ENCODE measurements at places on chromosomes 3 and 15. TPM values are rescaled to one million over a fixed set of nuclear protein-coding genes. Genes with fewer than 3 reads are reported as not detected.

SLC28A1 gene
- total RNA-seq = not detected

SLC51A gene
- total RNA-seq = not detected

DNA sequence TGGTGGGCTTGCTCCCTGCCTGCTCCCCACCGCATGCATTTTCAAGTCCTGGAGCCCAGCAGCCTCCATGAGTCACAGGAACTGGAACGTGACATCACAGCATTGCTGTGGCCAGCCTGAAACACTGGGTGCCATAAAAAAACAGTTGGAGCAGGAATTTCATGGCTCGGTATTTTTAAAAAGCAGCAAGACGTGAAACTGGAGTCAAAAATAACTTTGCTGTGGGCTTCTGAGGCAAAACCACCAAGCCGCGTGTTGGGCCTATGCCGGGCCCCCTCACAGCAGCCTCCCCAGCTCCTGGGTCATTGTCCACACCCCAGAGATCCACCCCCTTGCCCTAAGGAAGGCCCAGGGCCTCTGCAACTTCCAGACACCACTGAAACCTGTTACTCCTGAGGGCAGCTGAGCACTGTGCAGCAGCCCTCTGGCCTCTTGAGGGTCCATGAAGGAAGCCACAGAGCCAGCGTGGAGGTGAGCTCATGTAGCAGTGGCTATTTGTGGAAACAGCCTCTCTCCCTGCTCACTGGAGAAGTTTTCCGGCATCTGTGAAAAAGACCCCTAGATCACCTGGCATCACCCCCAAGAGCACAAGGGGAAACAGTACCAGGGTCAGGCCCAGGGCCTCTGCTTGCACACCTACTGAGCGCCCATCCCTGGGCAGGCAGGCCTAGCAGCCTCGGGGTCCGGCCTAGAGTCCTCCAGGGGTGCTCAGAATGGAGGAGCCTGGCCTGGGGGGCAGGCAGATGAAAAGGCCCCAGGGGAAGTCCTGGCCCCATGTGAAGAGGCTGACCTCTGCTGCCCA lies 34.0 kb upstream of the DUSP7 start:
- no peak for DNase-seq

DNA sequence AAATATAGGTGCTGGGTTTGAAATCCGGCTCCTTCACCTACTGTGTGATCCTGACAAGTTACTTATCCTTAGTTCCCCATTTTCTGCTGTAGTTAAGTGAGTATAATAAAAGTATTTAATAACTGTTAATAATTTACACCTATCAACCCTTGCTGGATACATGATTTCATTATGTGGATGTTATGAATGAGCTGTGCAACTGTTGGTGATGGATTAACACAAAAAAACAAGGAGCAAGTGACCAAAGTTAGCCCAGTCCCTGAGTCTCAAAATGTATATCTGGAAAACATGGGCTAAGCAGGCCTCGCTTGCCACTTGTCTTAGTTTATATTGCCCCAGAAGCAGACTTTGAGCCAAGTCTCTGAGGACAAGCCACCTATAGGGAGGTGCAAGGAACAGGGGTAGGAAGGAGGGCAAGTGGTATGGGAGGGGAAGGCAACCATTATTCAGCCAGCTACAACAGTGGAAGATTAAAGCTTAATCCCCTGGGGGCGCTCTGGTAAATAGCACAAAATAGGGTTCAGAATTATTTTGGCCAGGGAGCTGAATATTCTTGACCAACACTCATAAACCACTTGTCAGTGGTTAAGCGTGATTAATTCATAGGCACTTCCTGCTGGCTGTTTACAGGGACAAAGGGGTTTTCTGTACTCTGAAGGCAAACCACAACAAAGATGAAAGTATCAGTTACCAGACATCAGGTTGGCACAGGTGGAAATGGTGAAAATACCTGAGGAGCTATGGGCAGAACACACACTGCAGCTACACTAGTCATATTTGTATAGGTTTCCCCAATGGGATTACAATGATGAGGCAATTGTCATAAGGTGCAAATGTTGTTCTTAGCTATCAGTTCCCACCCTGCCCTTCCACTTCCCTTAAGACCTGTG lies 76.2 kb downstream of the TRIM42 start:
- DNase-seq = no peak
